ENCODE measurements at places on chromosomes 1 and 21.

DNA sequence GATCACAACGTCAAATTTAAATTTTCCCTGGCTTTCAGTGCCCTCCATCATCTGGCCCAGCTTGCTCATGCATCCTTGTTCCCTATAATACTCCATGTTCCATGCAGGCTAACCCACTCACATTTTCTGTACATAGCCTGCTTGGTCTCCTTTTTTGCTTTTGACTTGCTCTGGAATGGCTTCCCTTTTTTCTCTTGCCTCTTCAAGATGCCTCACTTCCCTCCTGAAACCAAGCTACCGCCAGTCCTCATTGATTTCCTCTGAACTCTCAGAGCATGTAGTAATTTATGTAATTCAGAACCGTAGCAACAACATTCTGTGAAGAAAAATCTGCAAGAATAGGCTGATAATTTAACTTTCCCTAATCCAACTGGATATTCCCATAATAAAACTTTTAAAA is 10.3 kb downstream of the CAP1 start:
- DNase-seq, result no peak

GRCh38 chr21:27269644-27270043 is 302.8 kb upstream of the ADAMTS5 start:
- no peak for DNase-seq

- no peak for DNase-seq
These were observed 2.6 kb upstream of the CSTB start for GRCh38 chr21:43778469-43779335.

DNA sequence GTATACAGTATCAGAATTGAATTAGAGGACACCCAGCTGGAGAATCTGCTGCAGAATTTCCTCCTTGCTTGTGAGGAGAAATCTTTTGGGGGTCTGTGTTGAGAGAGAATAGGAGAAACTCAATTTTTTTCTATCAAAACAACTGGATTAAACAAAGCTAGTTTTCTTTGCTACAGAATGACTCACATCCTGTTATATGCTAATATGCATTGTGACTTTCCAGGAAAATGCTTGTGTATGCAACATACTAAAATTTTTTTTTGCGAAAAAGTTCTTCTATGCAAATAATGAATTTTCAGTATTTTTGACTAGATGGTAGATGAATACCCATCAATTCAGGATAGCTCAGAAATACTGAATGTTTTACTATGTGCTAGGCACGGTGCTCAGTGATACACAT is 2.2 kb downstream of the VAMP4 start:
- no peak for DNase-seq

- no peak for DNase-seq
These were observed 22.1 kb downstream of the CRYAA start for GRCh38 chr21:43190951-43191350.

DNA sequence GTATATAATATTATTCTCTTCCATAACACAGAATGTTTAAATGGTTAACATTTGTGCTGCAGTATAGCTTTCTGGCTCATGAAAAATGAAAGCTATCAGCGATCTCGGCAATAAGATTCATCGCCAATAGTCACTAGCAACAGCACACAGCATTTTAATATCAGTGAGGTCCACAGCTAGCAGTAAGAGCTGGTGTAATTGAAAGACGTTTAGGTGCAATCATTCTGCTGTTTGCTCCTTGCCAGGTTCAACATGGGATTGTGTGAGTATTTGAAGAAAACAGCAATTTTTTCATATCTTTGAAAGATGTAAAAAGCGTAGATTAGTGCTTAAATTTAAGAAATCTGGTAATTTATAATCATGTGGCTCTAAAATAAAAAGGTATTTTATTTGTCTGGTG is 20.1 kb downstream of the PRKACB start:
- no peak for DNase-seq

DNA sequence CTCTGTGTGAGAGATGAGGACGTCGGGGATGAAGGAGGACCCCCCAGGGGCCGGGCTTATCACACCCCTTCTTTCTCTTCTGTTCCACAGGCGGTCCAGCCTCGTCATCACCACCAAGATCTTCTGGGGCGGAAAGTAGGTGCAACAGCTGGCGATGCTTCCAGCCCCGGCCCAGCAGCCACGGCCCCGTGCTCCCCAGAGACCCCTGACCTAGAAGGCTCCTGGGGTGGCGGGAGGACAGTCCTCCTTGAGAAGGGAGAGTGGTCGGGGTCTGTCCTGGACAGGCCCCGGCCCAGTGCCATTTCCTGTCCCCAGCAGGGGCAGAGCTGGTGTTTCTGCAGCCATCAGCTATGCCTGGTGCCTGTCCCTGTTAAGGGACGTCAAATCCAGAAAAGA is 41.7 kb downstream of the KCNAB2 start:
- no peak for DNase-seq

DNA sequence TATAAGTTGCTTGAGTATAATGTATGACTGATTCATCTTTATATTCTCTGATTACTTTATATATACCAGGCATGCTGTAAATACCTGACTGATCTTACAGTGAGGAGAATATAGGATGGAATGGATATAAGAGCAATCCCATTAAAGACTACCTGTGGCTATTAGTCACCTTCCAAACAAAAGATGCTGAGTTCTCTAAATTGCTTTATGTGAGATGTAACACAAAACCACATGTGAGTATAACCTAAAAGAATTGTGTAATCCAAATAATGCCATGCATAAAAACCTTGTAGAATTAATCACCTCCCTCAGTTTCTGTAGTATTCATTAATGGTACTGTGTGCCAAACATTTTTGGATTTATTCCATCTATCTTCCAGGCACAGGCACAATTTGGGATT is 134.6 kb upstream of the LRRC7 start:
- no peak for DNase-seq

DNA sequence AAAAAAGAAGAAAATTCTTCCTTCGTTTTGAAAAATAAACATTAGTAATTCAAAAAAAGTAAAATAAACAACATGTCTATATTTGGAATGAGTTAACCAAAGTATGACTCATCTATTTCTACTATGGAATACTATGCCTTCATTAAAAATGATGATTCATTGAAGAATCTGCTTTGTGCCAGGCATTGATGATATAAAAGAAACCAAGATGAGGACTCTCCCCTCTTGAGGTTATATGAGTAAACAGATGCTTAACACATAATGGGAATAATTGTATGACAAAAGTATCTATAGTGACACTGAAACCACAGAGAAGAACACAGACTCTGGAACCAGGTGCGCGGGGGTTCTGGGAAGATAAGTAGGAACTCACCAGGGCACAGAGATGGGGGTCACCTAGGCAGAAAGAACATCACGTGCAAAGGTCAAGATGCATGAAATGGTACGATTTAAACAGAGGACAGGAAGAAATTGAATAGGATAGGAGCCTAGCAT is 18.8 kb downstream of the ELF3 start:
- DNase-seq, result no peak

GRCh38 chr1:30764939-30765555 is 7.5 kb upstream of the LAPTM5 start:
- DNase-seq, result no peak

GRCh38 chr1:243791586-243792267 is 58.3 kb downstream of the AKT3 start:
- DNase-seq, result no peak

GRCh38 chr1:145885738-145886287 is at the start of gene ANKRD35:
Gene ANKRD35 (minus strand): TSS chr1:145885866. CDS start chr1:145885758, 108 bp downstream.
- peak; percentile 73 for DNase-seq

GRCh38 chr1:198435056-198435455 is 105.4 kb downstream of the ATP6V1G3 start:
- no peak for DNase-seq

DNA sequence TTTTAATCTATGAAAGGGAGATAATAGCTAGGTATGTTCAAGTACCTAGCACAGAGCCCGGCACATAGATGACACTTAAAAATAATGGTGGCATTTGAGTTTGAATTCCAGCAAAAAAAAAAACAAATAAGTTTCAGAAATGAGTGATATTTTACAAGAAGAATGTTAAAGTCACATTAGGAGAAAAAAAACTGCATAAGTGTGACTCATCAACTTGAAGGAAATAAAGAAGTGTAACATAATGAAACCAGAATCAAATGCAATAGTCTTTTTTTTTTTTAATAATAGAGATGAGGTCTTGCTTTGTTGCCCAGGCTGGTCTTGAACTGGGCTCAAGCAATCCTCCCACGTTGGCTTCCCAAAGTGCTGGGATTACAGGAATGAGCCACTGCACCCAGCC is 17.1 kb downstream of the DNASE2B start:
- DNase-seq, result no peak

DNA sequence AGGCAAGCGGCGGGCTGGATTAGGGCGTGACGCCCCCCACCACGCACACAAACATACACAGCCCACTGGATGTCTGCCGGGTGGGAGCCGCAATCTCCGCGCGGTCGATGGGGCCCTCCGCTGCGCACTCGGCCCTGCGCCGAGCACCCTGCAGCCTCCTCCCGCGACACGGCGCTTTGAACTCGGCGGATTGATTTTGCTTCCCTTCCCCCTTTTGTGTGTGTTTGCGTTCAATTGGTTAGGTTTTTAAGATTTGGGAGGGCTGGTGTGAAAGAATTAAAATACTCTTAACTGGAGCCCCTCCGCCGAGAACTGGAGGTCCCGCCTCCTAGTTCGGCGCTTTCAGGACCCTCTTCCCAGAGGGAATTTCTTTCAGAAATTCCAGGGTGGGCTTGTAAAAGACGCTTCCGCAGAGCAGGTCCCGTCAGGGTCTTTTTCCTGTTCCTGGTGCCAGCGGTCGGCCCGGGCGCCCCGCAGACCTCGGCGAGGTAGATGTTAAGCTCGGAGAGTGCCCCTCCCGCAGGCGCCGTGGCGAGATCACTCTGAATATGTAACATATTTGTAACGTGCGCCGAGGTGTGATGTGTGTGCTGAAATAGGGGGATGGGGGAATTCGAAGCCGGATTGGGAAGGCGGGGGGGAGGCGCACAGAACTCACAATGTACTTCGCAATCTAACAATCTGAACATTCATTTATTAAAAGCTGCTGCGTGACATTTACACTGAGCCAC is 8.0 kb upstream of the BARHL2 start:
- DNase-seq, result no peak

DNA sequence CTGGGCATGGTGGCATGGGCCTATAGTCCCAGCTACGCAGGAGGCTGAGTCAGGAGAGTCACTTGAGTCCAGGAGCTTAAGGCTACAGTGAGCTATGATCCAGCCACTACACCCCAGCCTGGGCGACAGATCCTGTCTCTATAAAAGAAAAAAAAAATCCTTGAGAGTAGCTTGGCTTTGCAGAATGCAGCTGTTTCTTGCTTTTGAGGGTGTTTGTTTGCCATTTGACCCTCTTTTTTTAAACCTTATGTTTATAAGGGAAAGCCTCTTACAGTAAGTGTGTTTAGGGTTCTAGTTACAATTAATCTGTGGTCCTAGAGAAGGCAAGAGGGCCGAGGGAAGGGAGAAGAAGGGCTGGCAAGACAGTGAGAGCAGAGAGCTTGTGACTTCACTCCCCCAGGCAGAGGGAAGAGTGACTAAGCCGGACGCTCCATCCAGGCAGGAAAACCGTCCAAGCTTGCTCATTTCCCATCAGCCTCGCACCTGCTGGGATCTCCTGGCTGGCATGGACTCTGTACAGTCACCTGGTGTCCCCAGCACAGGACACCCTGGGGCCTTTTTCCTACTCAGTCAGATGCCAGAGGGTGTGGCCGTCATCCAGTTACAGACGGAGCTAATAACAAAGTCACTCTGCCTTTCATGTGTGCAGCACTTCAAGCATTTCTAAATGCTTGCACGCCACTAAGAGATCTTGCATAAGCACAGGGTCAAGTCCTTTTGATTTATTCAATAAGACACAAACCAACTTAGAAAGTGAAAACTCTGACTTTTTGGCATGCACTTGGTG is 55.5 kb upstream of the PSEN2 start:
- DNase-seq, result no peak

DNA sequence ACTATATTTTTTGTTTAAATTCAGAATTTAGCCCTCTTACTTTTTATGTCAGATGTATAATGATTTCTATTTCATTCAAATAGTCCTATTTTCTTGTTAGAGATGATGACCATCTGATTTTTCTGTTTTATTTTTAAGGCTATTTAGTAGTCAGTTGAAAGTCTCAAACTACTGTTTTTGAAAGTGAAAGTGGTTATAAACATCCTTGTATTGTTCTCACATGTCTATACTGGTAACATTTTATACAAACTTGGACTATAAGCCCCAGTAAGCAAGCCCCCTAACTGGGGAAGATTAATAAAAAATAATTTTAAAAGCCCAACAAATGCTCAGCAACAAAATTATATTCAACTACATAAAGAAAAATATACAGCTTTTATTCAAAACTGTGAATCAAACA is 271.3 kb upstream of the RGS18 start:
- DNase-seq, result no peak

DNA sequence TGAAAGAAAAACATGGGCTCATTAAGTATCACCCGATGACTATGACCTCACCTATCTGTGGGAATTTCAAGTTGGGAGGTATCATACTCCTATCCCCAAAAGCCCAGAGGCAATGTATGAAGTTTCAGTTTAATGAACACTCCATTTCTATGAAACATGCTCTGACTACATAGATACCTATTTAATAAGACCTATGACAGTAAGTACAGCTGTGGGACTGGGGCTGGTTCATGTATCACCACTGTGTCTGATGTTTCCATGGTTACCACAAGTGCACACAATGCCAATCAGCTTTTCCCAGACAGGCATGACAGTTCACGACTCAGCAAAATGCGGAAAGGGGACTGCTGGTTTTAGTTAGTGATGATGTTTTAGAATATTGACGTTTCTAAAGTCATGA is 167.7 kb downstream of the SIPA1L2 start:
- no peak for DNase-seq

DNA sequence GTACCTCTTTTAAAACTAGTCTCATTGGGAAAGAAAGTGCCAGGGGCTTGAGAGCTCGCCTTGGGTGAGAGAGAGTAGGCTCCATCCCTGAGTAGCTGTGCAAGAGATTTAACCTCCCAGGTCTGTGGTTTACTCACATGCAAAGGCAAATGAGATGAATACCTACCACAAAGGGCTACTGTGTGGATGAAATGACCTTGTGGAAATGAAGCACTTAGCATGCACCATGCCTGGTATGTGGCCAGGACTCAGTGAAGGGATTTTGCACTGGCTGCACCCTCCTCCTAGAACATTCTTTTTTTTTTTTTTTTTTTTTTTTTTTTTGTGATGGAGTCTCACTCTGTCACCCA is 120.3 kb downstream of the PROX1 start:
- no peak for DNase-seq

DNA sequence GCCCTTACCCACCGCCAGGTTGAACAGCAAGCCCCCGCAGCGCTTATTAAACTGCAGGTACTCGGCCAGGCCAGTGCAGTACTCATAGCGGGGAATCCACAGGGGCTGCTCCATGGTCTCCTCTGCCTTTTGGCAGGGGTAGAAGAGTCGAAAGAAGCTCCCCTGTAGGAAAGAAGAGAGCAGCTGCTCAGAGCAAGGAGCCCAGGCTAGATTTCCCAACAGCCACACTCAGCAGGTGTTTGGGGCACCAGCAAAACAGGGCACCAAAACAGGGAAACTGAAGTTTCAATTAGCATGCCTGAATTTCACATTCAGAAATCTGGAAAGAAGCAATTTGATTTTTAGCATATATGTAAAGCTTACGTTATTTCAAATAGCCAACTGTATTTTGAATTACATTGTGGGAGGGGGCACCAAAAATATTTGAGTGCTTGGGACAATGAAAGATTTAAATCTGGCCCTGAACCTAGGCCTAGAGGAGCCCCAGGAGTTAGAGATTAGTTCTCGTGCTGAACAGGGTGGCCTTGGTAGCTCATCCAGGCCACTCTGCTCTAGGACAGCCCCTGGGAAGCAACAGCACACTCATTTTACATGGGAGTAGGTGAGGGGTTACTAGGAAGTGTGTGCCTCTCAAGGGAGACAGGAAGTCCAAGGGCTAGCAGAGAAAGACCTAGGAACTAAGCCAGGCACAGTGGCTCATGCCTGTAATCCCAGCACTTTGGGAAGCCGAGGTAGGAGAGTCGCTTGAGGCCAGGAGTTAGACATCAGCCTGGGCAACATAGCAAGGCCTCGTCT is 8.2 kb downstream of the PAFAH2 start:
- DNase-seq, result no peak

Data from activated CD4-positive, CD25-positive, alpha-beta regulatory T cell (primary cell).